GM12892 (cell line): ENCODE measurements at places on chromosomes 3 and 15.

GRCh38 chr3:136546720-136547119 lies 205.5 kb downstream of the STAG1 start:
- no peak for DNase-seq

- no peak for DNase-seq
Measured at GRCh38 chr3:70011582-70011981, 12.0 kb downstream of the SAMMSON start.

DNA sequence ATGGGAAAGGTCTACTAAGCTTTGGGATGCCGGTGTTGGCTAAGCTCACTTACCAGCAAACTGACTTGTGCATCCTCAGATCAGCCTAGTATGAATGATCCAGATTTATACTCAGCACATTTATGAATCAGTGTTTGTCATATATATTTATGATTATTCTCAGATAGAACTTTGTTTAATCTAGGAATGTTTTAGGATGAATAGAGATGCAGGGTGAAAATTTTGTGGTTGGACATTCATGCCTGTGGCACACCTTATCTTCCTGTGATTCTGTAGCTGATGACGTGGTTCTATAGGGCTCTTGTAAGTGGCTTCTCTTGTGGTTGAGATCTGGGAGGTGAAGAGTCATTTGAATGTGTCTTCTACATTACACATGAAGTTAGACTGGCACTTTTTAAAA lies 11.4 kb downstream of the CDIN1 start:
- no peak for DNase-seq

GRCh38 chr15:36924034-36924433 lies 176.3 kb downstream of the MEIS2 start:
- no peak for DNase-seq

- DNase-seq, result no peak
Measured at GRCh38 chr3:143188881-143189280, 69.3 kb downstream of the CHST2 start.

- no peak for DNase-seq
Measured at GRCh38 chr3:66498687-66499621, 1.9 kb downstream of the LRIG1 start.

- no peak for DNase-seq
Measured at GRCh38 chr15:28977377-28978010, 91.7 kb downstream of the APBA2 start.

DNA sequence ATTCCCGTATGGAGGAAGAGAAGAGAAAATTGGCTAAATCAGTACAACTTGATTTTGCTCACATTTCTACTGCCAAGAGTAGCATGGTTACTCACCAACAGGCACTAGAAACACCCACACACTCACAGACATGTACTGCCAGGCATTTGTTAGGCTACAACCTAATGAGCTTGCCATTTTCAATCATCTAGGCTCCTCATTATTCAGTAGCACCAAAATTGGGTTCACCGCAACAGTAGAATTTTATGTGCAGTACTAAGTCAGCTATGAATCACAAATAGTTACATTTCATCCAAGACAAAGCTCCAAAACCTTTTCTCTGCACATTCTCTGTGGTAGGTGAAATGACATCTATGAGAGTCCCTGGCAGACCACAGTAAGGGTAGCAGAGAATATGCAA lies 15.0 kb upstream of the THUMPD3 start:
- no peak for DNase-seq

DNA sequence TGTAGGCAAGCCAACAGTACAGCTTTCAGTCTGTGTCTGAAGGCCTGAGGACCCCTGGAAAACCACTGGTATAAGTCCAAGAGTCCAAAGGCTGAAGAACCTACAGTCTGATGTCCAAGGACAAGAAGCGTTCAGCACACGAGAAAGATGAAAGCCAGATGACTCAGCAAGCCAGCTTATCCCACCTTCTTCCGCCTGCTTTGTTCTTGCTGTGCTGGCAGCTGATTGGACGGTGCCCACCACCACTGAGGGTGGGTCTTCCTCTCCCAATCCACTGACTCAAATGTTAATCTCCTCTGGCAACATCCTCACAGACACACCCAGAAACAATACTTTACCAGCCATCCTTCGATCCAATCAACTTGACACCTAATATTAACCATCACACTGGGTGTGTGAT lies 59.0 kb upstream of the PDZRN3 start:
- DNase-seq, result no peak

DNA sequence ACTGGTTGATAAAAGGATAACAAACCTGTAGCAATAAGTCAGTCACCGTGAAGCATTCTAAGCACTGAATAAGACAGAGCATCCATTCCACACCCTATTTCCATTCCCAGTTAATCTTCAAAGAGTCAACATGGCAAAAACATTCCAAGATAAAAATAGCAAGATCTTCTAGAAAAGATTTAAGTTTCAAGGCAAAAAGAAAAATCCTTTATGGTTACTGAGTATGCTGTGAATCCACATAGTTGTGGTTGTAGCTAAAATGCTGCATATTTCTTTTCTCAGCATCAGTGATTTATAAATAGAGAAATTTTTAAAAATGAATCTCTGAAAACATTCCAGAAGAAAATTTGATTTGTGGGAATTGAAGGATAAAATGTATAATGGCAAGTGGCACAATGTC lies 21.1 kb downstream of the GAP43 start:
- DNase-seq, result no peak

DNA sequence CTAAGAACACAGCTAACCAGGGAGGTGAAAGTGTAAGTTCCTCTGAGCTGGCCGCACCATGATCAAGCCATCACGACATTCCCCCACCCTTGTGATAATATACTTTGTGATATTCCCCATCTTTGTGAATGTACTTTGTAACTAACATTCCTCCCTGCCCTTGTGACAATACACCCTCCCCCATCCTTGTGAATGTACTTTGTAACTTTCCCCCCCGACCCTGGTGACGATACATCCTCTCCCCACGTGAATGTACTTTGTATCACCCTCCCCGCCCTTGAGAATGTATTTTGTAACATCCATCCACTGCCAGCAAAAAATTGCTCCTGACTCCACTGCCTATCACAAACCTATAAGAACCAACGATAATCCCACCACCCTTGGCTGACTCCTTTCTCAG lies 20.2 kb upstream of the OR5H6 start:
- DNase-seq, result no peak

DNA sequence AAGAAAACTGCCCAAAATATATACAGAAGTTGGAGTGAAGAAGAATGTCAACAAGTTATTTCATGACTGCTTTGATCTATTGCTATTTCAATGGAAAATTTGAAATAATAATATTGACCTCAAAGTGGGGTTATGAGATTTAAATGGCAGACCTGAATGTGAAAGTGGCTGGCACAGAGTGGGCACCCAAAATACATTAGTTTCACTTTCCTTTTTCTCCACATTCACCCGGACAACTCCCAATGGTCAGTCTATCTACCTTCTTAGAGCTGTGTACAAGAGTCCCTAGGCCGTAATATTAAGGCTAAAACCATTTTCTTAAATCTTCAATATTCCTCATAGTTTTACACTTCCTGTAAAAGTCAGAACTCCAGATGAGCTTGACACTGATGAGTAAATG lies 61.6 kb upstream of the ETV5 start:
- no peak for DNase-seq

GRCh38 chr15:92807971-92808571 lies 92.1 kb upstream of the CHD2 start:
- DNase-seq, result no peak

- no peak for DNase-seq
Measured at GRCh38 chr15:57296473-57297162, 79.7 kb upstream of the CGNL1 start.

DNA sequence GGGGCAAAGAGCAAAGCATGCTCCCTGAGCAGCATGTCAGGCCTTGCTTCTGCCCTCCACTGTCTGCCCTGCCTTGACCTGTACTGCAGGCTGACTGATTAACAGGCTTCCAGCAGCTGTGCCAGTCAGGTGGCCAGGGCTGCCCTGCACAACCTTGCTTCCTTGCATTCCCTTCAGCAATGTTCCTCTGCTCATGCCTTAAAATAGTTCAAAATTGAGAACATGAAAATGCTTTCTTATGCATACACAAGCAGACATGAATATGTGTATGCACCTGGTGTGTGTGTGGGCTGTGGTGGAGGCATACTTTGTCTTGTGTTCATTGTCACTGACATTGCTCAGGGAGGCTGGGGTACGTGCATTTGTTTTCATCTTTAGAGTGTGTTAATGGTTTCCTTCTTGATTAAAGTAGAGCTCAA lies 1.2 kb upstream of the SLC22A13 start:
- no peak for DNase-seq

GRCh38 chr3:128133273-128133883 lies 9.8 kb upstream of the RUVBL1 start:
- DNase-seq, result no peak

GRCh38 chr3:74592359-74592758 lies 22.1 kb downstream of the CNTN3 start:
- DNase-seq, result no peak

DNA sequence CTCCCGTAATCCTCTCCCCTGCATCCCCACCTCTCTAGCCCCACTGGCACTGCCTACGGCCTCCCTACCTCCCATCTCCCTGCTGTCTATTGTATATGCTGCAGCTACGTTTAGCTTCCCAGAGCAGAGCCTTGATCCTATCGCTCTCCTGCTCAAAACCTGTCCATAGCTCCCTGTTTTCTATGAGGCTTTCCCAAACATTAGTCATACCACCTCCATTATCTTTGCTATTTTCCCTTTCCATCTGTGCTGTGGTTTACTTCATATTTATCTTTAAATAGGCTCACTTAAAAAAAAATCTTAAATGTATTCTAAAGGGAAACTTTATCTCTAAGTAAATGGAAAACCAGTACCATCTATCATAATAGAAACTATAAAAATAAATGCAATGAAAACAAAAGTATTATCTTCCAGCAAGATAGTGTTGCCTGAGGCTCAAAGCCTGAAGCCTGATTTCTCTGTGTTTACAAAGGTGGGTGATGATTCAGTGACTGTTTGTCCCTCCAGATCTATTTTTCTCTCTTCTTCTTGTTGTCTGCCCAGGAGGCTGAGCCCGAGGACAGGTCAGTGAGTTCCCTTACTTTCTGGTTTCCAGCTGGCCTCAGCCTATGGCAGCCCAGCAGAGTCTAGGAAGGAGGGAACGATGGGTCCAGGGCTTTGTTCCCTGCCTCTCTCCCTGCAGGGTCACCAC lies 397.1 kb upstream of the CFAP20DC start:
- DNase-seq, result no peak

DNA sequence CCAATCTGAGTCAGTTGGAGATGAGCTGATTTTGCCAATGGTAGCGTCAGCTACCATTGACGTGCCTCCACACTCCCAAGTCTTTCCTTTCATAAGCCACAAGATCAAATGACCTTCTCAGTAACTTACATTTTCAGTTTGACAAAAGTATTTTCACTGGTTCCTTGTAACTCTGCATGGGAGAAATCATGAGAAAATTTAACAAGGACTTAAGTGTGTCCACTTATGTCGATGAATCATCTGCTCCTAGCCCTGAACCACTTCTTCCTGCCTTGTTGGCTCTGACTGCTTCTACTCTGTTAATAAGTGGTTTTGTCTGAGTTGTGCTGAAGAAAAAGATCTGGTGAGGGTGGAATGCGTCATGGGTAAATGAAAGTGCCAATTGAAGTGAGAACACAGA lies 101.2 kb downstream of the NFKBIZ start:
- no peak for DNase-seq

DNA sequence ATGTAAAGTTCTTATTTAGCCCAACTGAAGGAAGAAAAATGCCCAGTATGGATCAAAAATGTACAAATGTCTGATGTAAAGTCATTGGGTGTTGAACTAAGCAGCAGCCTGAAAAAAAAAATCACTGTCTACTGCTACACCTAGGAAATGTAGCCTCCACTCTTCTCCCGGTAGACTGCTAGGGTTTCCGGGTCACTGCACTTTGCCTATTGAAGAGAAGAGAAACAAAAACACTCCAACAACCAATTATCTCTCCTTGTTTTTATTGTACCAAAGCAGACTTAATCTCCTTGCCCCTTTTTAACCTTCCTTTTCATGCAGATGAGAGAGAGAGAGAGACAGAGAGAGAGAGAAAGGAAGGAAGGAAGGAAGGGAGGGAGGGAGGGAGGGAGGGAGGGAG lies 140.2 kb upstream of the SETMAR start:
- no peak for DNase-seq

GRCh38 chr3:18466136-18466535 lies 41.0 kb upstream of the SATB1 start:
- no peak for DNase-seq

- no peak for DNase-seq
Measured at GRCh38 chr3:32882189-32882588, 64.4 kb downstream of the TRIM71 start.

- DNase-seq, result no peak
Measured at GRCh38 chr15:65333856-65334255, 29.4 kb downstream of the RNU5B-1 start.

DNA sequence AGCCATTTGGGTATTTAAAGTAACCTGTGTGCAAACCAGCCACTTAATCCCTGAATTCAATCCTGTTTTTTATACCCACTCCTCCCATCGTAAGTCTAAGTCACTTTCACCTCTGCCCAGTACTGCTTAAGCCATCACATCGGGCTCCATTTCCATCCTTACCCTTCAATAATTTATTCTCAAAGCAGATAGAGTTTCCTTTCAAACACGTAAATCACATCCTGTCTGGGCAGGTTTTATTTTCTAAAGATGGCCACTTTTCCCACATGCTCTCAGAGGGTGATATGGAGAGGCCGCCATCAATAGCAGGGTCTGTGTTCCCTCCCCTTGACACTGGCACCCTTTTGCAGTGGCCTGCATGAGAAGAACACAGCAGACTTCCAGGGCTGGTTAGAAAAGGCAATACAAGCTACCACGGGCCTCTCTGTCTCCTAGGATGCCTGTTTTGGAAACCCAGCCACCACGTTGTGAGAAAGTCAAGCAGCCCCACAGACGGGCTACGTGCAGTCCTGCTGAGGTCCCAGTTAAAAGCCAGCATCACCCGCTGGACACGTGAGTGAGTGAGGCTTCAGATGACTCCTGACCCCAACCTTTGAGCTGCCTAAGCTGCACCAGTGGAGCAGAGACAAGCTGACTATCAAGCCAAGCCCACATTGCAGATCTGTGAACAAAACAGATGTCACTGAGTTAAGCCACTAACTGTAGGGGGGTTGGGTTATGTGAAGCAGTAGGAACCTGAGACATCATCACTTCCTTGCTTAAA lies 241.8 kb upstream of the SLCO3A1 start:
- no peak for DNase-seq

DNA sequence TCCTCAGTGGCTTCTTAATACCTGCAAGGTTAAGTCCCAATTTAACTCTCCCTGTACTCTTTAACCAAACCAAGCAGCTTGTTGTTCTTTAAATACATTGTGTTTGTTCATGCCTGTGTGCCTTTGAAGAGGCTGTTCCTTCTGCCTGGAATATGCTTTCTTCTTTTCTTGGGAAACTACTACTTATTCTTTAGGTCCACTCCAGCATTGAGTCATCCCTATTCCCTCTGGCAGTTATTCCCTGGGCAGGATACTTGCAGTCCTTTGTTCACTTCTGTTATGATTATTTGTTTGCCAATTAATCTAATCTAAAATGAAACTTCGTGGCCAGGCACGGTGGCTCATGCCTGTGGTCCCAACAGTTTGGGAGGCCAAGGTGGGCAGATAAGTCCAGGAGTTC lies 139.3 kb downstream of the ZNF609 start:
- DNase-seq, result no peak
